ENCODE measurements at places on chromosomes 16 and 17.

GRCh38 chr17:66764506-66764905, 70.4 kb upstream of the CACNG5 start:
- DNase-seq = no peak

GRCh38 chr16:62029947-62030346, 6.3 kb downstream of the CDH8 start:
- no peak for DNase-seq

GRCh38 chr17:57038486-57038885, 46.6 kb upstream of the AKAP1 start:
- DNase-seq = no peak

DNA sequence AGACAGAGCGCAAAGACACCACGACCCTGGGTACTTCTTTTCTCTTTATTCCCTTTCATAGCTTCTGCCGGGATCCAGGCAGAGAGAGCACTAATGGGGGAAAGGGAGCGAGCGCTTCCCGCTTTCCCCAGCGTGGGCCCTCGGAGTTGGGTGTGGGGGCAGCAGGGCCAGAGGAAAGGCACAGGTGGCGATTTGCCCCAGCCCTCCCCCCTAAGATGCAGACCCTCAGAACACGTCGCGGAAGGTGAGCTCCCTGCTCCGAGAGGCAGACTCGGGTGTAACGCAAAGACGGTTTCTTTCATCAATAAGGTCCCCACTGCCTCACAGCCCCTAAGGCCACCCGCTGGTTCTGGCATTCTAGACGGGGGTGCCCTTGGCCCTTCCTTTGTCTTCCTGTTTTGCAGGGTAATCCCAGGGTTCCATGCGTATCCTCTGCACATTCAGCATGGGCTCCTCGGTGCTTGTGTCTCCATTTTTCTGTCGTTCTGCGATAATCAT, 570 bp upstream of the NME3 start:
- no peak for DNase-seq

- DNase-seq = no peak
Observed at GRCh38 chr16:3601614-3602319, 9.6 kb downstream of the SLX4 start.

- no peak for DNase-seq
Observed at GRCh38 chr17:9290226-9290613, 268.9 kb downstream of the NTN1 start.

DNA sequence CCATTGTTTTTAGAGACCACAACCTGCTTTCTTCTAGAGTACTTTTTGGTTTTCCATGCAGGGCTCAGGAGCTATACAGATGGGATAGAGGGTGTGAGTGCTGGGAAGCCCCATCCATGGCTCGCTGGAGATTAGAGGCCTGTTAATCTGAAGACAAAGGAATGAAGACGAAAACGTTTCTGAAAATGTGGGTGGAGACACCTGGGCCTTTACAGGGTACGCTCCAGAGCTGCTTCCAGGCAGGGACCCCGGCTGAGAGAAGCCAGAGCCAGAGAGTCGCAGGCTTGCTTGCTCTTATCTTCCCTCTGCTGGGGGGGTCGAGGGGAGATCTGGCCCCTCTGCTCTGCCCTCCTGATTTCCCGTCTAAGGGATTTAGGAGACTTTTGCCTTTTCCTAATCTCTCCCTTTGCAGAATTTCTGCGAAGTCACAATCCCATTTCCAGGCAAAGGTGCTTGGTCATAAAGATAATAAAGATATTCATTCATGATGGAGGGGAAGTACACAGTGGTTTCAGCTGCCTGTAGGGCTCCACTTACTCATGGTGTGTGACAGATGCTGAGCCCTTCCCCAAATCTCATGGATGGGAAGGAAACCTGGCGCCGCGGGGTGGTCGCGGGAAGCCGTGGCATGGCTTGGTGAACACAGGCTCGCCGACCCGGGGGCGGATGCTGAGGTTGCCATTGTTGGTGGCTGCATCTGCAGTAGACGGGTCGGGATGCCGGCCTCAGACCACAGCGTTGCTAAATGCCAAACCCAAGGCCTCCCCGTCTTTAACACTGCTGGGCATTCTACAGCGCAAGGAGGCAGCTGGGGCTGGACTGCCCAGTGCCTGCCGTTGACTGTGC, 4.8 kb upstream of the SOCS3 start:
- no peak for DNase-seq

- no peak for DNase-seq
Observed at GRCh38 chr16:85704900-85705846, 16.4 kb upstream of the GINS2 start.

- no peak for DNase-seq
Observed at GRCh38 chr16:15773968-15774367, 82.9 kb downstream of the MYH11 start.

DNA sequence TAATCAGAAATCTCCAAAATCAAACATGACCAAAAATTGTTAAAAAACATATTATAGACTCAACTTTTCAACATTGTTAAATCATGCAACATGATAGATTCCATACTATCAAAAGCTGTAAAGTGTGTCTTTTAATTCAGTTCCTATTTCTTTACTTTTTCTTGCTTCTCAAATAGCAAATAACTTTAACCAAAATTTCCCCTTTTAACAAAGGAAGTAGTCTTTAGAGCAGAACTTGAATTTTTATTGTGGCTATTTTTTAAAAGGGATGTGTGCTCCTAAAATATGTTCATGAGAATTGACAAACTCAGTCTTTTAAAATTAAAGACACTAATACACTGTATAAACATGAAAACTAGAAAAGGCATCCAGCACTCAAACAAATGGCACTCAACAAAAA, 49.1 kb downstream of the SPAG9 start:
- no peak for DNase-seq

DNA sequence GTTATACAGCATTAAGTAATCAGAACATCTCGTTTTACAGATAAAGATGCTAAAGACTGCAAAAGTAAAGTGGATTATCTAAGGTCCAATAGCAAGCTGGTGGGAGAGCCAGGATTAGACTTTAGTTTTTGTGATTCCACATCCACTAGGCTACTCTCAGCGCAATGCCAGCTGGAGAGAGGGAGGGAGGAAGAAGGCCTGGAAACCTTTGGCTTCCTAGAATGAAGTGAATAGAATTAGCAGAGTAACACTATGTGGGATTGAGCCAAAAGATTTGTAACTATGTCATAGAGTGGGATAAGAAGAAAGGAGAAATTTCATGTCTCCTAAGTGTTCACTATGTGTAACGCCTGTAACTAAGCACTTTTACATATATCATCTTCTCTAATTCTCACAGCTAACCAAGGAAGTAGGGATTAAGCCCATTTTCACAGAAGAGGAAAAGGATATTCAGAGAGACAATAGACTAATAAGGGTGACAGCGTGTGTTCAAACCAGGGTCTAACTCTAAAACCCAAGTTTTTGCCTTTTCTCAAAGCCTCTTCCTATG, 25.4 kb upstream of the NSRP1 start:
- DNase-seq = no peak

DNA sequence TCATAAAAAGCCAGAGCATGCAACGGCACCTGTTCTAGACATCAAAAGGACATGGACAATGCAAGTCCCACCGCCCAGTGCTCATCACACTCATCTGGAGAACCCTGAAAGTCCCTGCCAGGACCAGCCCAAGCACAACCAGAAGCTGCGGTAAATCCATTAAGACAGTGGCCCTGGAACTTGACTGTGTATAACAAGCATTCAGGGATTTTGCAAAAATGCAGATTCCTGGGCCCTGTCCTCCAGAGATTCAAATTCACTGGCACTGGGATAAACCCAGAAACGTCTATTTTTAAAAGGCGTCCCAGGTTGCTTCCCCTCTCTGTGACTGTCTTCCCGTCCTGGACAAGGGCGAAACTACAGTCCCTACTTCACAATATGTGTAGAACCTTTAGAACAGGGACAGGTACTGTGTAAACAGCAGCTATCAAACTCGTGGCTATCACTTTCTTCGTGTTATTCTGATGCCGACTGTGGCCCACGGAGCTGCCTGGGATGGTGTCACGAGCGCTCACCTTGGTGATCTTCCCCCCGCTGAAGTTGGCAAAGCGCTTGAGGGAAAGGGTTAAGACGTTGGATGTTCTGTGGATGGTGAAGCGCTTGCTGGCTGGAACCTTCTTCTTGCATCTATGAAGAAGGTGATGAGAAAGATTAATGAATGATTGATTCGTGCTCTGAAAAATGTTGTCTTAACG, 22.3 kb downstream of the USP36 start:
- DNase-seq = no peak

- no peak for DNase-seq
Observed at GRCh38 chr17:75680431-75680830, 13.3 kb downstream of the SAP30BP start.
